Suppressor macrophage treated with lipopolysaccharide for 4 hours (primary cell): ENCODE measurements at places on chromosomes 13 and 19.

- DNase-seq, result no peak
Measured at GRCh38 chr13:111629457-111629856, 309.0 kb downstream of the TEX29 start.

DNA sequence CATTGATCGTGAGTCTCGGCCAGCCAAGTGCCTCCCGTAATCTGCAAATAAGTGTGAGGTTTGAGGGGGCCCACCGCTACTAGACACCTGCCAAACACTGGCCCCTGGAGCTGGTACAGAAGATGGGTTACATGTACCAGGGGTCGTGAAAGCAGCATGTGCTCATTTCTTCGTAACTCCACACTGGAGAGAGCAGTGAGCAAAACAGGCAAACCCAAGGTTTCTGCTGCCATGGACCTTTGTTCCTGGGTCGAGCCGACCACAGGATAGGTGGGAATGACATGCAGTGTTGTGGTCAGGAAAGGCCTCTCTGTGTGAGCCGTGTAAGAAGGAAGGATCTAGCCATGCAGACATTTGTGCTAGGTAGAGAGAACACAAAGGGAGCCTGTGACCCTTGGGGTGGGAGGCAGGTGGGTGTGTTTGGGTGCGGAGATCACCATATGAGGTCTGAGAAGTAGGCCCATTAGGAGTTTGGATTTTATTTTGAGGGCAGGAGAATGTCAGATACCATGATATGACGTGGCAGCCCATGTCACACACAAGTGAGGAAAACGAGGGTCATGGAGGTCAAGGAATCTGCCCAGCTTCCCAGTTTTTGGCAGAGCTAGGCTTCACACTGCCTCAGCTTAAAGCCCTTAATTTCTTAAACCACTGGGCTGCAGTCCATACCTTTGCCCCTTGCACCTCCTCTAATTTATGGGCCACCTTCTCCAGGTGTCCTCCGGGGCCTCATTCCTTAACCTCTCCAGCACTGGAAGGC lies 919 bp downstream of the GTF3A start:
- DNase-seq, result peak; percentile 32

DNA sequence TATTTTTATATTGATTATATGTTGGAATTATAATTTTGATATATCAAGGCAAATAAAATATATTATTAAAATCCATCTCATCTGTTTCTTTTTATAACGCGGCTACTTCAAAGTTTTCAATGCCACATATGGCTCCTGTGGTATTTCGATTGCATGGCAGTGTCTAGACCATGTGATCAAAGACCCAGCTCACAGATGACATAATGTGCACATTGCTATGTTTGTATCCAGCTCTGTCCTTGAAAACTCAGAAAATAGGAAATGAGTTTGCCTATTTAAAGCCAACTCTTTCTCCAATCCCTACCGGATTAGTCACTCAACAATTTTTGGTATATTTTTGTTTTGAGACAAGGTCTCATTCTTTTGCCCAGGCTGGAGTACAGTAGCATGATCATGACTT lies 26.2 kb downstream of the TMTC4 start:
- DNase-seq, result no peak

DNA sequence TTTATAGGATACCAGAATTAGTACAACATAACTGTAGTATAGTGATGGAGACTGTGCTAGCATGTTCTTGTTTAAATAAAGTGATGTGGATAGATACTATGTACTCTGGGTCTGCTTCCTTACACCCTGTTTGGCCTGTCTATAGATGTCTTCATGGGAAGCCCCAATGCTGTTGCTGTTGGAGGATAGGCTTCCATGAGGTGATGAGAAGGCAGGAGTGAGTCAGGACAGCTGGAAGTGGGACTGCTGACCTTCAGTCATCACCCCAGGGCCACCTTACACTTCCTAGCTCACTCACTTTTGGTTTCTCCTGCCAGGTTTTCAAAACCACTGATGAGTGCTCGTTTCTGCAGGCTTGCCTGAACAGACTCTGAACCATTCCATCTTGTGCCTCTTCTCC lies 4.2 kb downstream of the KCTD4 start:
- DNase-seq, result no peak

- DNase-seq, result no peak
Measured at GRCh38 chr13:36717966-36718545, 44.2 kb downstream of the SERTM1 start.

- DNase-seq, result peak; percentile 9
Measured at GRCh38 chr13:31887286-31887685, 144.3 kb upstream of the FRY start.
